ENCODE measurements at places on chromosomes 1 and 21. TPM values are rescaled to one million over a fixed set of nuclear protein-coding genes. Genes with fewer than 3 reads are reported as not detected.
A peak's percentile ranks its signal among the peaks of the same experiment; 100 is the strongest.

DNA sequence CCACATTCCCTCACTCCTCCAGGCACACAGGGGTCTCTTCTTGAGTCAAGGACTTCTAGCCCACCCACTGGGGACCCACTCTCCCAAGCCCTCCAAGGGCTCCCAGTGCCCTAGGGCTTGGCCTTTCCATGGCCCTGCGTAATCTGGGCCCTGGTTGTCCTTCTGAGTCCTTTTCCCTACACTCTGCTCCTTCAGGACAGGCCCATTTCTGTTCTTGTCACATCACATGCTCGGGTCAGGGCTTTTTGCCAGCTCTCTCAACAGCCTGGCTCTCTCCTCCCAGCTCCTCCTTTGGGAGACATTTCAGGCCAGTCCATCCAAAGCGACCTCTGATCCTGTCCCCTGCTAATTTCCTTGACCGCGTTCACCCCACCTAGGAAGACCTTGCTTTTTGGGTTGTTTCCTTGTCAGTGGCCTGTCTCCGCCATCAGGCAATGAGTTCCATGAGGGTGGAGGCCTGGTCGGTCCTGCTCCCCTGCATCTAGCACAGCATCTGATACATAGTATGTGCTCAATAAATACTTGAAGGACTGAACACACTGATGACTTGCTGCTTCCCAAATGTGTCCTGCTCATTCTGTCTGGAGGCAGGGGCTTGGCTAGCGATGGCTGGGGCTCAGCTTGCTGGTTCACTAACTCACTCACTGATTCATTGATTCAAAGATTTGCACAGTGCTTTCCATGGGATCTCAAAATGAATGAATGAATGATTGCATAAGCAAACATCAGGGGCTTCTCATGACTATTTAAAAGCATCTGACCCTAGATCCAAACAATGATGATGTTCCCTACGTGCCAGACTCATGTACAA, 44.8 kb downstream of the DHRS3 start:
- H3K36me3 ChIP-seq: peaks cover 52% of the 10 kb centered on the region
- DNase-seq: no peak
- no peaks in the 10 kb centered on the region for H3K27me3 ChIP-seq
- no peak overlapping the region for H3K4me3 ChIP-seq

DNA sequence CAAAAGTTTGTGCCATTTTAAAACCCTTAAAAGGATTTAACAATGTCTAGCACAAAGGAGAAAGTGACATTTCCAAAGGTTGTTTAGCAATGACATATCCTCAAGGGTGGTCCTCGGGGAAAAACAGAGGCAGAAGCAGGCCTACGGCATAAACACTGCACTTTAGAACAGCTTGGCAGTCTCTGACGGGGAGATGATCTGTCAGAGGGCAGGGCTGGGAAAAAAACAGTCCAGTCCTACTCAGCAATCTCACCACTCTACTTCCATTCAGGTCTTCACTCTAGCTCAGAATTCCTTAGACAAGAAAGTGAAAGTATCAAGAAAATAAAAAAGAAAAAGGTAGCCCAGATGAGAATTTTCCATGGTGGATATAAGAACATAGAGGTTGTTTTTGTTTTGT, 4.1 kb downstream of the CRYZ start:
- no peak for DNase-seq
- no peak overlapping the region for H3K4me3 ChIP-seq
- H3K27me3 ChIP-seq: no peaks in the 10 kb centered on the region
- no peak overlapping the region for H3K27ac ChIP-seq

DNA sequence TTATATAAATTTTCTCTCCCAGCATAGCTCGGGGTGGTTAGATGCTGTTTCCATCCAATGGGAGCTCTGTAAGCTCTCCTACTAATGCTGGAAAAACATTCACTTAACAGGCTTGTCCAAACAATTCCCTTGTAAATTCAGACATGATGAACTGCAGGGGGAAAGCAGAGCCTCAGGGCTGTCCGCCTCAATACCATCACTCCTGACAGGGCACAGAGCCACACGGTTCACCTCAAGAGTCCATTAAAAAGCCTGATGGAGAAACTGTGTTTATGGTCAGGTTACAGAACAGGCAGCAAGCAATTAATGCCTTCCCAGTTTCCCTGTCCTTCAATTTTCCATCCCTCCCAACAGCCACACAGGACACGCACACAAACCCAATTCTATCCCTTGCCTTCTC, 171.0 kb downstream of the BRINP2 start:
- H3K36me3 ChIP-seq: no peaks in the 10 kb centered on the region
- H3K27me3 ChIP-seq: no peaks in the 10 kb centered on the region
- H3K27ac ChIP-seq: no peak overlapping the region
- no peak for DNase-seq
- no peak overlapping the region for H3K4me3 ChIP-seq

DNA sequence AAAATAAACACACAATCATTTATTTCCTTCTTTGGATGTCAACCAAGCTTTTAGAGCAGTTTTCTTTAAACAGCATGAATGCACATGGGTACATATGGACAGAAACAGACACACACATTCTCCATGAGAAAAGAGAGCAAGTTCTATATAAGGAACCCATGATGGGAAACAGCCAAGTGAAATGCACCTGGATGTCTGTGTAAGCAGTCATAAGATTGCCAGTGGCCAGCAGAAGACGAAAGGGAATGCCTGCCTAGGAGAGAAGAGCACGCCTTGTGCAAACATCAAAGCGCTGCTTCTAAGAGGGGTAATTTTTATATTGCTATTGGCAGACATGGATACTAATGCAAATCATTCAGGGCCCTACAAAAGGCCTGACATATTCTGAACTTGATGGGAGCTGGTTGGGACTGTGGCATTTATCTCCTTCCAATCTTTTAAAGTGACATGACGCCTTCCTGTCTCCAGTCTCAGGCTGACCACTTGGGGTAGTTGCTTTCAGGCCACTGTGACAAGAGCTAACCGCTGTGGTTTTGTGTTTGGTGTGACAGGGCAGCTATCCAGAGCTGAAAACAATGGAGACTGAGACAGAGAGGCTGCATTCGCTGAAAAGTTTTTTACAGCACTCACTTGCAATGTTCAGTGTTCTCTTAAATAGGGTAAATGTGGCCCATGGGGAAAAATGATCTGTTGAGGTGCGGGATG, 75.0 kb upstream of the DPT start:
- no peak overlapping the region for H3K4me3 ChIP-seq
- DNase-seq: peak; percentile 24

DNA sequence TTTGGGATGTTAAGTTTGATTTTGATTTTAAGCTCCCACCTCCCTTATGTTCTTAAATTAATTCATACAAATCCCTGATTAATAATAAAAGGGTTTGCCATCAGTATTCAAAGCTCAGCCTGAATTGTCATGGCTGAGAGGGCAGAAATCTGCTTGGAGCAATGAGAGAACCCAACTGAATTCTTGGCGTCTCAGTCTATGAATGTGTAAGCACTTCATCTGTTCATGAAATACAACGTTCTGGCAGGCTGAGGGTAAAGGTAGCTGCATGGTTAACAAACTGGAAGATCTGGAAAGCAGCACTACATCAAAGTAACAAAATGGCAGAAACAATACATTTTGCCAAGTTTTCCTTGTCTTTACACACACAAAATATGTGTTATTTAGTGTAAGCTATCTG, 95.3 kb downstream of the ACBD6 start:
- no peak overlapping the region for H3K27ac ChIP-seq
- H3K4me1 ChIP-seq: no peaks in the 10 kb centered on the region
- no peak overlapping the region for H3K4me3 ChIP-seq
- no peaks in the 10 kb centered on the region for H3K27me3 ChIP-seq

- peaks cover 28% of the 10 kb centered on the region for H3K4me1 ChIP-seq
- no peaks in the 10 kb centered on the region for H3K27me3 ChIP-seq
- no peak overlapping the region for H3K4me3 ChIP-seq
- no peak for DNase-seq
- no peaks in the 10 kb centered on the region for H3K36me3 ChIP-seq
These were observed 24.9 kb downstream of the SUSD4 start for GRCh38 chr1:223338811-223339746.

GRCh38 chr1:161298116-161298515, 11.7 kb downstream of the MPZ start:
- no peaks in the 10 kb centered on the region for H3K36me3 ChIP-seq
- no peak overlapping the region for H3K4me3 ChIP-seq
- H3K27ac ChIP-seq: no peak overlapping the region
- DNase-seq: no peak
- no peaks in the 10 kb centered on the region for H3K27me3 ChIP-seq

DNA sequence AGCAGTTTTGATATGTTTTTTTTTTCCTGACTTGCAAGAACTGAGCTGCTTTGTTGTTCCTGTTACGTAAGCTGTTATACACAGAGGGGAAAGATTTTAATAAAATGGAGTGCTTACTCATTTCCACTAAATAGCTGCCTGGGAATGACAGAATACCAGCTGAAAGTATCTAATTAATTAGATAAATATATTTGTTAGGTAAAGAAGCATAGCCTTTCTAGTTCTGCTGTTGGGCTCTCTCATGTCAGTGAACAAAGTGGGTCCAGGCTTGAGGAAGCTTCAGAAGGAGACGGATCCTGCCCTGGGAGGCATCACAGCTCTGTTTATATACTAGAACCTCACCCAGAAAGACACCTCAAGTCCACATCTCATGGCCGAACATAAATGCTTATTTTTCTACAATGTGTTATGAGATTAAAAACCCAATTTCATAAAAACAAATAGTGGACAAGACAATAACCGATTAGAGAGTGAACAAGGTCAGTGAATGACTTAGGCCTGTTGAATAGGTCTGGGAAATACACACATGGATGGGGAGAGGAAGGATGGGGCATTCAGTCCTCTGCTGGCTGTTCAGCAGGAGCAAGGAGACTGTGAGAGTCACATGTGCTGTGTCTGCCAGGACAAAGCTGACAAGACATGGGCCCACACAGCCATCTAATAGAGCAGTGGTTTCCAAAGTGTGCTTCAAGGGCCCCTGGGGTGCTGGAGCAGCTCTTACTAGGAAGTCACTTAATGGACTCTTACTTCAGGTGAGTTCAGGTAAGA, 20.6 kb downstream of the TRAF5 start:
- no peak for DNase-seq
- no peaks in the 10 kb centered on the region for H3K27me3 ChIP-seq
- H3K4me1 ChIP-seq: peaks cover 29% of the 10 kb centered on the region
- no peaks in the 10 kb centered on the region for H3K36me3 ChIP-seq
- no peak overlapping the region for H3K27ac ChIP-seq

DNA sequence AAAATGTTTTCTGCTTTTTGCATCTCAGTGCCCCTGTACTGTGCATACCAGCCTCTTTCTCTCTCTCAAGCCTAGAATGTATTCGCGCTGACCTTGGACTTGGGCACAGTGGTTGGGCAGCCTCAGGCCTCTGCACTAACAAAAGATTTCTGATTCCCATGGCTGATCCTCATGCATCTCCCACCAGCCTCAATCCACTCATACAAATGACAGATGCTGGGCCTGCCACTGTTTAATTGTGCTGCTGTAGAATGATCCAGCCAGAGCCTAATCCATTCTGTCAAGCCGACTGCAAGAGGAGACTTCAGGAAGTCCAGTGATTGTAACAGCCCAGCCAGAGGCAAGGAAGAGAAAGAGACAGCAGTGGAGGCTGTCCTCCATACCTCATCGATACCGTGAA, 180.8 kb downstream of the ASTN1 start:
- no peak for DNase-seq
- H3K4me1 ChIP-seq: no peaks in the 10 kb centered on the region
- no peaks in the 10 kb centered on the region for H3K27me3 ChIP-seq

DNA sequence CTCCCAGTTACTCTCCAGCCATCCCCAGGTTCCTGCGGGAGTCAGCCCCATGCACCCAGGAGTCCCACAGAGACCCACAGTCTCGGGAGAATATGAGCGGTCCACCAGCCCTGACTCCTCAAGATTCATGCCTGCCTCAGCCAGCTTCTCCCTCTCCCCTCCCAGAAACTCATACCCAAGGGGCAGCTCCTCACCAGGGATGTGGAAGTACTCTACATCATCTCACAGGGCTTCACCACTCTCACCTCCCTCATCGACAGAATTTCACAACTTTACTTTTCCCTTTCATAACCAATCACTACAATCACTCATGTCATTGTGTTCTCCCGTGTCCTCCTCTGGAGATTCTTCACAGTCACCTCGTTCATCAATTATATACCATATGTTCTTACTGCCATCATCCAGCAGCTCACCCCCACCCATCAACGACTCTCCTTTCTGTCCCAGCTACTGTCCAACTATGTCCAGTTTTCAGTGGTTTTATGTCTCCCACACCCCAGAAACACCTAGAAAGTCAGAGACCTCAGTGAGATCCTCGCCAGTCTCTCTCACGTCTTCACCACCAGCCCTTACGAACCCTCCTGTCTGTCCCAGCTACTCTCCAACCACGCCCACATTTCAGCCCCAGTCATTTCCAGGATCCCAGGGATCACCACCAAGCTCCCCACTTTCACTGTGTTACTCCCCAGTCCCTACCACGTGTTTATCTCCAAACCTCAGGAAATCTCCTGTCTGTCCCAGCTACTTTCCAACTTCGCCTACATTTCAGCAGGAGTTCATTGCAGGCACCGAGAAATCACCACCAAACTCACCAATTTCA, 1530.1 kb upstream of the TPTE start:
- H3K27ac ChIP-seq: no peak overlapping the region
- H3K36me3 ChIP-seq: no peaks in the 10 kb centered on the region
- H3K27me3 ChIP-seq: no peaks in the 10 kb centered on the region
- H3K4me3 ChIP-seq: no peak overlapping the region

GRCh38 chr1:206829282-206829681, 36.1 kb upstream of the IL20 start:
- no peak for DNase-seq
- H3K36me3 ChIP-seq: no peaks in the 10 kb centered on the region
- H3K4me1 ChIP-seq: no peaks in the 10 kb centered on the region
- H3K27ac ChIP-seq: no peak overlapping the region
- no peak overlapping the region for H3K4me3 ChIP-seq
- no peaks in the 10 kb centered on the region for H3K27me3 ChIP-seq

DNA sequence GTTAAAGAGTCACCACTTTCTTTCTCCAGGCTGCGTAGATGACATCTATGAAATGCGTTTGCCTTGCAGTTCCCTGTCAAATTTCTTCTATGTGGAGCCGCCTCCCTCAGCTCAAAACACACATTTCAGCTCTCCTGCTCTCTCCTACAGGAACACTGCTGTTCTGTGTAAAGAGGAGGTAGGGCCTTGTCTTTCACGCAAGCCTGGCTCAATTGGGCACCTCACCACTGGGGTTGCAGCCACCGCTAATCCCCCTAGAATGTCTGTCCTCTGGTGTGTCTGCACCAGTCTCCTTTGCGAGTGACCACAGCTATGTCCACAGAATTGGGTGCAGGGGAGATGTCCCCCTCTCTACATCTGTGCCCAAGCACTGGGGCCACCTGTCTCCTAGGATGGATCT, 31.8 kb upstream of the CFHR4 start:
- no peak overlapping the region for H3K27ac ChIP-seq
- H3K27me3 ChIP-seq: no peaks in the 10 kb centered on the region
- no peak for DNase-seq
- no peaks in the 10 kb centered on the region for H3K4me1 ChIP-seq
- H3K4me3 ChIP-seq: no peak overlapping the region

Gene FAM72B
- total RNA-seq: not detected

Gene TFF2
- total RNA-seq: 152 TPM

Gene CDC42
- total RNA-seq: 80.8 TPM

Gene B3GALT2
- total RNA-seq: not detected

Gene TRAF3IP3
- not detected for total RNA-seq

Gene CFHR5
- not detected for total RNA-seq

Gene RXFP4
- total RNA-seq: not detected

Gene CFAP126
- not detected for total RNA-seq

Gene FCGR3B
- 1.8 TPM for total RNA-seq

Gene TIAM1
- total RNA-seq: 19.8 TPM

All from stomach (tissue), 19 donors.